Gastrocnemius medialis (tissue), 4 donors: ENCODE measurements at places on chromosomes 7 and 10. TPM values are rescaled to one million over a fixed set of nuclear protein-coding genes. Genes with fewer than 3 reads are reported as not detected.

- no peak overlapping the region for H3K27ac ChIP-seq
- H3K4me1 ChIP-seq, result peaks cover 6% of the 10 kb centered on the region
- no peaks in the 10 kb centered on the region for H3K36me3 ChIP-seq
- DNase-seq, result no peak
- no peaks in the 10 kb centered on the region for H3K27me3 ChIP-seq
- H3K4me3 ChIP-seq, result no peak overlapping the region
Observed at GRCh38 chr10:99850021-99850766, 67.8 kb downstream of the ABCC2 start.

DNA sequence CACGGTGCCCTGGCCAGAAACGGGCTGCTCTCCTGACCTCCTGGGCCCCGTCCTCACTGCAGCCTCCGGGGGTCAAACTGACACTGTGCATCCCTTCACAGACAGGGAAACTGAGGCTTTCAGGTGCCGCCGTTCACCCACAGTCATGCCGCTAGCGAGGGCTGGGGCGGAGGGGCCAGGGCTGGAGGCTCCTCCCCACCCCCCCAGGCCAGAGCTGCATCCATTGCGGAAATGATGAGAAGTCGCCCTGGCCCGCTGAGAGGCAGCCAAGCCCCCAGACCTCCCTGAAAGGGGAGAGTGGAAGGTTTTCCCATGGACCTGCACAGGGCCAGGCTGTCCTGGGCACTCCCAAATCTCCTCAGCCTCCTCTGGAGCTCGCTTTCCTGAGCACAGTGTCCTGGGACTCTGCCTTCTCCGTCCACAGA, 16.5 kb upstream of the INPP5A start:
- no peaks in the 10 kb centered on the region for H3K27me3 ChIP-seq
- no peak overlapping the region for H3K4me3 ChIP-seq
- peak; percentile 14 for DNase-seq
- peaks cover 50% of the 10 kb centered on the region for H3K4me1 ChIP-seq
- H3K27ac ChIP-seq, result peak overlapping the region; percentile 88
- H3K36me3 ChIP-seq, result no peaks in the 10 kb centered on the region

Gene DYNC1I1
- total RNA-seq, result 15.0 TPM

Gene IL6
- total RNA-seq, result not detected

Gene OLAH
- total RNA-seq, result 0.69 TPM

DNA sequence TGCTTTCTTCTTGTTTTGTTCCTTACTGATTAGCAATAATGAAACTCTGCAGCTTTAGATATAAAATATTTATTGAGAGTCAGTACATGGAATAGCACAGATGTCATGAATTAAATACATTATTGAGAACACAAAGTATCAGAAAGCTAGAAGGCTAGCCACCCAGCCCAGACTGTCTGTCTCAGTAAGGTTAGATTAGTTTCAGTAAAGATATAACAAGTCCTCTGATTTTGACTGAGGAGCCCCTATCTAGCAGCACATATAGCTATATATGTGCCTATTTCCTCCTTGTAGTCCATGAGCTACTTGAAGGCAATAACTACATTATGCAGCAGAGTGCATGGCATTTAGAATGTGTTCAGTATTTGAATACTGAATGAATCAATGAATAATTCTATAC, 81.3 kb downstream of the NRCAM start:
- no peaks in the 10 kb centered on the region for H3K4me1 ChIP-seq
- H3K27ac ChIP-seq, result no peak overlapping the region
- no peak overlapping the region for H3K4me3 ChIP-seq
- DNase-seq, result no peak
- no peaks in the 10 kb centered on the region for H3K27me3 ChIP-seq

- H3K27me3 ChIP-seq, result no peaks in the 10 kb centered on the region
- no peaks in the 10 kb centered on the region for H3K36me3 ChIP-seq
- no peaks in the 10 kb centered on the region for H3K4me1 ChIP-seq
- no peak overlapping the region for H3K27ac ChIP-seq
- DNase-seq, result no peak
Observed at GRCh38 chr10:27801171-27801785, 55.7 kb upstream of the MKX start.

Gene DMBT1
- total RNA-seq, result not detected

- H3K36me3 ChIP-seq, result no peaks in the 10 kb centered on the region
- H3K4me1 ChIP-seq, result no peaks in the 10 kb centered on the region
- H3K27ac ChIP-seq, result no peak overlapping the region
- DNase-seq, result no peak
- no peak overlapping the region for H3K4me3 ChIP-seq
Observed at GRCh38 chr7:116418524-116418923, 81.0 kb upstream of the CAV2 start.

DNA sequence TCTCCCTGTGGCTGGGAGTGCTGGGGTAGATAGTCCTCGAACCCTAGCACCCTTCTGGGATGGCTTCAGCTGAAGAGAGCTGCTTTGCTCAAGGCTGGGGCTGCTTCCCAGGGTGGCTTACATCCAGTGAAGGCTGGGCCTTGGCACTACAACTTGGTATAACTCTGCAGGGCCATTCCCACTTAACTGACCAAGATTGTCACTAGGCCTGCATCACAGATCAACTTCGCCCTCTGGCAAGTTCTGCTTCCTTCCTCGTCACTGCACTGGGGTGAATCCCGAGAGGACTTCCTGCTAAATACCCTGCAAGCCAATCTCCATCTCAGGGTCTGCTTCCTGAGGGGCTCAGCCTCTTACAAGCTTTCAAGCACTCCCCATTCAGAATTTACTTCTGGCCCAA, 195.2 kb downstream of the DOCK4 start:
- DNase-seq, result no peak
- H3K27me3 ChIP-seq, result no peaks in the 10 kb centered on the region
- no peak overlapping the region for H3K27ac ChIP-seq
- H3K36me3 ChIP-seq, result no peaks in the 10 kb centered on the region
- H3K4me1 ChIP-seq, result peaks cover 10% of the 10 kb centered on the region
- no peak overlapping the region for H3K4me3 ChIP-seq

Gene OR6B1
- total RNA-seq, result not detected

Gene WDFY4
- 0.29 TPM for total RNA-seq

Gene TEX36
- total RNA-seq, result not detected

- no peak overlapping the region for H3K27ac ChIP-seq
- DNase-seq, result no peak
- no peaks in the 10 kb centered on the region for H3K27me3 ChIP-seq
- no peaks in the 10 kb centered on the region for H3K4me1 ChIP-seq
Observed at GRCh38 chr7:67566101-67566500, 569.5 kb downstream of the TYW1 start.

- no peak overlapping the region for H3K27ac ChIP-seq
- no peaks in the 10 kb centered on the region for H3K4me1 ChIP-seq
- DNase-seq, result no peak
- H3K36me3 ChIP-seq, result no peaks in the 10 kb centered on the region
Observed at GRCh38 chr7:4268040-4268965, 413.8 kb upstream of the FOXK1 start.

DNA sequence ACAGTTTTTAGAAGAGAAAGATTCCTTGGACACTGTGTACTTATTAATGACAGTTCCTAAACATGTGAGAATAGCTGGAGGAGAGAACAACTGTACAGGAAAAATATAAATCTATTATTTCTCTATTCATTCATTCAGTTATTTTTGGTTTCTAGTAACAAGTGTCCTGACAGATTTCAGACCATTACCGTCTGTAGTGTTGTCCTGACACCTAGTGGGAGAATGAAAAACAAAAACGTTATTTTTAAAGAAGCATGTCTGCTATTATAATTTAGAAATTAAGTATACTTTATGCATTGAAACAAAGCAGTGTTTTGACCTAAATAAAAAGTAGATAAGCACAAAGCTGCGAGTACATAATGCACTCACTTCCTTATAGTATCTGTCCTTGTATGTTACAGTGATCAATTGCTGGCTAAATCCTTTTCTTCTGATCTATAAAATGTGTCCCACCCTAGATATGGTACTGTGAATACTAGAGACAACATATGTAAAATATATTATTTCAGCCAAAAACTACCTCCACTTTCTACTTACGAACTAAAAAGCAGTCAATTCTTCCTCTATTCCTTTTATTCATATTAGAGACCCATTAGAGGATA, 575.6 kb downstream of the ARL4A start:
- DNase-seq, result no peak
- no peaks in the 10 kb centered on the region for H3K36me3 ChIP-seq
- H3K4me3 ChIP-seq, result no peak overlapping the region

DNA sequence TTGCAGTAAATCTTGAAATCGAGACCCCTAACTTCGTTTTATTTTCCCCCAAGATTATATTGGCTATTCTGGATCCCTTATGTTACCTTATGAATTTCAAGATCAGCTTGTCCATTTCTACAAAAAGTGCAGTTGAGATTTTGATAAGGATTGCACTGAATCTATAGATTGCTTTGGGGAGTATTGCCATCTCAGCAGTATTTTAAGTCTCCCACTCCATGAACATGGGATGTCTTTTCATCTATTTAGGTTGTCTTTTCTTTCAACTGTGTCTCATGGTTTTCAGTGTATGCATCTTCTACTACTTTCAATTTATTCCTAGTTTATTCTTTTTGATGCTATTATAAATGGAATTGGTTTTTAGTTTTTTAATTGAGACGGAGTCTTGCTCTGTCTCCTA, 89.6 kb downstream of the EZH2 start:
- H3K27me3 ChIP-seq, result no peaks in the 10 kb centered on the region
- H3K4me1 ChIP-seq, result no peaks in the 10 kb centered on the region

GRCh38 chr10:45432113-45432512, 58.1 kb downstream of the ALOX5 start:
- no peaks in the 10 kb centered on the region for H3K4me1 ChIP-seq
- H3K4me3 ChIP-seq, result no peak overlapping the region
- no peak for DNase-seq
- no peak overlapping the region for H3K27ac ChIP-seq
- peaks cover 7% of the 10 kb centered on the region for H3K27me3 ChIP-seq
- H3K36me3 ChIP-seq, result no peaks in the 10 kb centered on the region

- H3K36me3 ChIP-seq, result no peaks in the 10 kb centered on the region
- H3K4me1 ChIP-seq, result no peaks in the 10 kb centered on the region
- no peak overlapping the region for H3K4me3 ChIP-seq
- H3K27me3 ChIP-seq, result peaks cover 24% of the 10 kb centered on the region
- no peak for DNase-seq
Observed at GRCh38 chr10:101767600-101767945, 8.3 kb downstream of the FGF8 start.

- H3K27ac ChIP-seq, result no peak overlapping the region
- peaks cover 4% of the 10 kb centered on the region for H3K4me1 ChIP-seq
- H3K27me3 ChIP-seq, result peaks cover 5% of the 10 kb centered on the region
- no peak for DNase-seq
- no peak overlapping the region for H3K4me3 ChIP-seq
Observed at GRCh38 chr10:123911866-123912265, 20.3 kb upstream of the CPXM2 start.

DNA sequence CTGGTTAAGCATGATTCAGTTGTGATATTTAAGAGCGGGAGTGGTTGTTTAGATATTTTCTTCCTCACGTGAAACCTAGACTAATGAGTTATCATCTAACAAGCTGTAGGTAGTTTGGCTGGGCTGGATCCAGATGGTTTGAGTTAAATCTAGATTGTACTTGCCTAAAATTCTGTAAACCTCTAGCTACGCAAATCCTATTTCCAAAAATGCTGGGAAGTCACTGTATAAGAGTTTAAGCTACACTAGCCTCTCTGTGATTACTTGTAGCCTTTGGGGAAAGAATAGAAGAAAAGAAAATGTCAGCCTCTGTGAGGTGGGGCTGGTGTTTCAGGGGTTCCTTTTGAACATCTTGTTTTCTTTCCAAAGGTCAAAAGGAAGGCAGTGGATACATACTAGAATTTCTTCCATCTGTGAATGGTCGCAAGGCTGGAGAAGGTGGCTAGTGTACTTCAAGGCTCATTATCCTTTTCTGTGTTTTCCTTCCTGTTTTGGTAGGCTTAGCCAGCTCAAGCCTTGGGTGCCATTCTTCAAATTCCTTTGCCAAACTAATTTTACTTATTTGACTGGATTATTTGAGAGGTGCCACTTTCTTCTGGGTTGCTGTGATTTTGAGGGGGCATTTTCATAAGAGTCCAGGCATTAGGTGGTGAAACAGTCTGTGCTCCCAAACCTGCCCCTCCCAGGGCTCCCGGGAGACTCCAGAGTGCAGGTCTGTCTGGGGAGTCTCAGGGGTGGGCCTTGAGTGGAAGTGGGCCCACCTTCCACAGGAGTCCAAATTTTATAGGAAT, 5.2 kb upstream of the EN2 start:
- H3K27ac ChIP-seq, result no peak overlapping the region
- no peak overlapping the region for H3K4me3 ChIP-seq
- DNase-seq, result no peak
- peaks cover 53% of the 10 kb centered on the region for H3K4me1 ChIP-seq

DNA sequence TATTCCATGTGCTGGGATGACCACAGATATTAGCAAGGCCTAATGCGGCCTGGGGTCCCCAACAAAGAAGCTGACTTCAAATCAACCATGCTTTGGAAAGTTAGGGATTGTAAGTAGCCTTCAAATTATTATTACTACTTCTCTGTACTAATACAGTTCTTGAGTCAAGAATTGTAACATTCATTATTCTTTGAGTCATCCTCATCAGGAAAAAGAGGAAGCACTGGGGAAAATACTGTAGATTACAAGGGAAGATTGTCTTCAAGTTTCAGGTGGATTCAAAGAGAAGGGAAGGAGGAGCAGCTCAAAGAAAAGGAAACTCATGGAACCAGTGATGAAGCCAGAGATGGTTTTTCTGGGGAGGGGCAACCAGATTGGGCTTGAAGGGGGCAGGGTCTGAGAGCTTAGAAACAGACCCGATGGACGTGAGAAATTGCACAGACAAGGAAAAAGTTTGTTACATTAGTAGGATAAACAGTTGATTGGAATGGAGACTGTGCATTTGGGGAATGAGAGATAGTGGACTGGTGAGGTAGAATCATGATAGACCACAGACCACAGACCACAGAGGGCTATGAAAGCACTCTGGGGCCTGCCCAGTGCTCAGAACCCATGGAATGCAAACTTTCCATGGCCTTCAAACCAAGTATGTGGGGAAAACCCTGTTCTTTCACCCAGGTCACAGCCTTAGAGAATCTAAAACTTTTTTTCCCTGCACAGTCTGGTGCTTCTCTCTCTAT, 209.9 kb downstream of the ZNF365 start:
- H3K27me3 ChIP-seq, result no peaks in the 10 kb centered on the region
- no peak for DNase-seq
- no peak overlapping the region for H3K4me3 ChIP-seq
- no peaks in the 10 kb centered on the region for H3K4me1 ChIP-seq
- no peaks in the 10 kb centered on the region for H3K36me3 ChIP-seq
- H3K27ac ChIP-seq, result no peak overlapping the region
